ENCODE measurements at places on chromosomes 4 and X.

GRCh38 chrX:56248492-56248891 lies 16.3 kb downstream of the KLF8 start:
- no peak for DNase-seq

DNA sequence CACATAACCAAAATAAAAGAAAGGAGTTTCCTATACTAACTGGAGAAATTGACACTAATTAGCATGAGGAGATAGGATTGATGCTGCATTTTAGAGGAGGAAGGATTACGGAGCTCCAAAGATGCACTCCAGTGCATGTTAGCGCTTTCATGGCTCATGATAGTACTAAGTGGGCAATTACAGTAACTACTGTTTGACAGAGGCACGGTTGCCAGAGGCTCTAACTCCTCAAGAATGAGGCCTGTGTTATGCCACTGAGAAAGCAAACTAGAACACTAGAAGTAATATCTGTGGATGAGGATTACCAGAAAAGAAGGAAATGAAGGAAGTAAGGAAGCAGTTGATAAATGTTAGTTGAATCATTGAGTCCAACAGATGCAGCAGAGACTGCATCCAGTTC lies 19.6 kb upstream of the PDGFC start:
- no peak for DNase-seq

GRCh38 chr4:88207171-88207570 lies 48.7 kb upstream of the ABCG2 start:
- DNase-seq, result no peak

DNA sequence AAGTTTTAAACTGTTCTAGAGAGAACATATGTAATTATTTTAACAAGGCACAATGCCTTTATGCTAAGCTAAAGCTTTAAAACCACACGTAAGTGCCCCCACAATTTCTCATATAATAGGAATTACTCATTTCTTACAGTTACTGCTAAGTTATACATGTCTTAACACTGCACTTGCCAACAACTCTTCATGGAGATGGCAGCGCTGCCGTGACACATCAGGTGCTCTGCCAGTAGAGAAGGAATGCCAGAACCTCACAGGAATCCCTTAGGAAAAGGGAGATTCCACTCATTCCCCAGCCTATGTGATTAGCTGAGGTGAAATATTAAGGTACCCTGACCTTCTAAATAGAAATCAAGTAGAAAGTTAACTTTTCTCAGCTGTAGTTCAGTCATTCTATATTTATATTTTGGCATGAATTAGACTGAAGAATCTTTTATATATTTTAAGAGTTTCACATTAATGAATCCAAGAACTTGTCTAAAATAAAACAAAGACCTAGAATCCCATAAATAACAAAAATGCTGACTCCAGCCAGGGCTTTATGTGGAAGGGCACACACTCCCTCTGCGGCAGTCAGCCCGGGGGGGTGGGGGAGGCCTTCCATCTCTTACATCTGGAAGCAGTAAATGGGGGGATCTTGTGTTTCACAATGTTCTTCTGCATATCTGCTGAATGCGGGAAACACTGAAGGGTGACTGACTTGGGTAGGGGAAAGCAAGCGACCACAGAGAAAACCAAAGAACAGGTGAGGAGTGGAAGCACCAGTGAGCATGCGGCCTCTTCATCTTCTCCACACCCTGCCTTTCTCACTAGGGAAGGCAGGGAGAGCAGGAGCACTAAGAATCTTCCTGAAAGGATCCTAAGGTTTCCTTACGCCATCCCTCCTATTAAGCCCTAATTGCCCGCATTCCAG lies 23.7 kb downstream of the ACSL1 start:
- DNase-seq, result no peak

GRCh38 chr4:121720109-121720508 lies 23.3 kb upstream of the ANXA5 start:
- no peak for DNase-seq

DNA sequence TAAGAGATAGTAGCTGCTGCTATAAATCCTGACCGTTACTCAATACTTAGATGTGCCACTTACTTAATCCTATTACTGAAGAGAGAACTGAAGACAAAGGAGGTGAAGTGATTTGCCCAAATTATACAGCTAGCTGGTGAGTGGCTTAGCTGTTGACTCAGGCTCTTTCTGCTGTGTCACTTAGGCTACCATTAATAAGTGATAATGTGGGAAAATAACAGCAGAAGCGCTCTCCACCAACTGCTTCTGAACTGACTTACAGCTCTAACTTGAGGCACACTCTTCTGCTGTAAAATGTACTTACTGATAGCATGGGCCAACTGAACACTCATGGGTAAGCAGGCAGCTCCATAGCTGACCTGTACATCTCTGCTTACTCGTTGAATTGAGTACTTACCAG lies 7.5 kb upstream of the KLHL5 start:
- no peak for DNase-seq

GRCh38 chr4:52999626-53000025 lies 137.5 kb downstream of the RASL11B start:
- no peak for DNase-seq

GRCh38 chrX:40030205-40030604 lies 67.6 kb downstream of the BCOR start:
- no peak for DNase-seq

DNA sequence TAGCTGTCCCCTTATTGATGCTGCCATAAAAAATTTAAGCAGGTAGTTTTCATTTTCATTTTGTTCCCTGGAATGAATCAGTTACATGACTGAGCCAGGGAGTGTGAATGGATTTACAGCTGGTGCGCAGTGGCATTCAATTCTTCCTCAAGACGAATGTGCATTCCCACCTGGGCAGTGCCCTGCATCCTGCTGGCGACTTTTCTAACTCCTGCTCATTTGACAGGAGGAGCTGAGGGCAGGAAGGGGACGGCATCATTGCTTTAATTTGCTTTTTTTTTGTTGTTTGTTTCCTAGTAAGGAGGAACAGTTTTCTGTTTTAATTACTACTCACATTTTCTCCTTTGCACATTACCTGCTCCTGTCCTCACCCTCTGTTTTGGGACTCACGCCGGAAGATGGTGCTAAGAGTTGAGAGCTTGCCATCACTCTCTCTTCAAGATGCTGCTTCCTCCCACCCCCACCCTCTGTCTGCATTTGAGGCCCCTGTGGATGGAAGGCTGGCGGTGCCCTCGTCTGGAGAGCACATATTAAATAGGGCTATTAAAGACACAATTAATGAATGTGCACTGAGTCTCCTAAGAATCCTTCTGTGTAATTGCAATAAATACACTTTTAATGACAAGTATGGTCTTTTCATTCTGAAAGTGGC lies 35.8 kb downstream of the PSAPL1 start:
- no peak for DNase-seq

DNA sequence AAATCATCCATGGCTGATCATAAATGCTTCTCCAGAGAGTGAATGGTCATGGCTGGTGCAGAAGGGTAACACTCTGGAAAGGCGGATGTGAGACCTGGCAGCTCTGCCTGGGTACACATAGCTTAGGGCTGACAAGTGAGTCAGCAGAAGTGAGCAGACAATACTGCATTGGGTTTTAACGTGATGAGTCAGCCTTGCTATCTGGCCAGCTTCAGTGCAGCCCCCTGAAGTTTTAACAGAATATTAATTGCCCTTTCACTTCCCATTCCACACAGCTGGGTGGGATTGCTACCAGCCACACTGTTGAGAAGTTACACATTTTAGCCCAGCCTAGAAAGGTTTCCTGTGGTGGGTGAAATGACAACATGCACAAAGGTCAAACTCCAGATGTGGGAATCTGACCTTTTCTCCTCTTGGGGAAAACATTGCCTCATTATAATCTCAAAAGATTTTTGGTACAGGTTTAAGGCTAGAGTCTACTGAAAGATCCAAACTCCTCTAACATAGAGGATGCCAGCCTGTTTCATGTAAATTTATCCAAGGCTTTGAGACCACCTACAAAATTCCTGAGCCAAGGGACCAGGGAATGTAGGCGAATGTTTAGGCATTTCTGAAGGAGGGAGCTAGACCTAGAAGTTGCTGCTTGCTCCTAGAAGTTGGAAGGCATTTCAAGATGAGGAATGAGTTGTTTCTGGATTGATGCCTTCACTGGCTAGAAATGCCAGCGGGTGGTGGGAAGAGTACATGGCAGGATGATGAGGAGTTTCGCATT lies 230.3 kb upstream of the PGRMC2 start:
- no peak for DNase-seq

DNA sequence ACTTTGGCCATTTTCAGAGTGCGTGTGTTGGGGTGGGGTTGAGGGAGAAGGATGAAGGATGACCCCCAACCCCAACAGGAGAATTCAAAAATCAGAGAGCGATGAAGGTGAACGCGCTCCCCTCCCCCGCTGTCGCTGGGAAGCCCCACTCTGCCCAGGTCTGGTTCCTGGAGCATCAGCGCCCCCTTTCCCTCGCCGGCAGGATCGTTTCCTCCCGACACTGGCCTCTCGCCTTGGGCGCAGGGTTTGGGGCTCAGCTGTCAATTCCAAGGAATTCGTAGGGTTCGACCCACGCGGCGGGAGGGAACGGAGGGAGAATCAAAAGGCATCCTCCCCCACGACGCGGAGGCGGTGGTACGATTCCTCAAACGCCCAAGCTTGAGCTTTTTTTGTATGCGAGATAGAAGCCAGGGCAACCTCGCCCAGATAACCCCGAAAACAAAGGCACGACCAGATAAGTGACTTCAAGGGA lies 1.0 kb upstream of the PDGFRA start:
- DNase-seq, result no peak

DNA sequence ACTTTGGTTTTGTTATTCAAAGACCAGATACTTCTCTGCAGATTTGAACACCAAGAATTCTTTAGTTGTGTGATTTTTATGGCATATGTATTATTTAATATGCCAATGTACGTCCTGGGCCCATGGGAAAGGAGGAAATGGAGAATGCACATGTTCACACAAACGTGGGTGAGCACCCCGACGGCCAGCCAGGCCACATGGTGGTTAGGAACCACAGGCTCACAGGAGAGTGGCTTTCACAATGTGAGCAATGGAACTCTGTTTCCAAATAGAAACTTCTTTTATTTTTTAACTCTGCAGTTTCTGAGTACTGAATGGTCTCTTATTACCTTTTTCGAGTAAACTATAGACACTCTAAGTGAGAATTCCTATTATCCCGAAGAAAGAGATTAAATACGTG lies 58.0 kb upstream of the UNC5C start:
- DNase-seq, result no peak

DNA sequence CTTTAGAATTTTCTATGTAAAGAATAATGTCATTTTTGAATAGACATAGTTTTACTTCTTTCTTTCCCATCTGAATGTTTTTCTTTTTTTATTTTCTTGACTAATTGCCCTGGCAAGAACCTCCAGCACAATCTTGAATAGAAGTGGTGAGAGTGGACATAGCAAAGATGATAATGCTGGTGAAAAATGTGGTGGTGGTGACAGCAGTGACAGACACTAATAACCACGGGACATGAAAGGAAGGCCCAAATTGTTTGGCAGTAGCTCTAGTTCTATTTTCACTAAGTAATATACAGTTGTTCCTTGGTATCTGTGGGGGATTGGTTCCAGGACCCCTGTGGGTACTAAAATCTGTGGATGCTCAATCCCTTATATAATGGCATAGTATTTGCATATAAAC lies 29.6 kb downstream of the C4orf54 start:
- no peak for DNase-seq

- no peak for DNase-seq
Measured at GRCh38 chr4:26867914-26868684, 7.5 kb downstream of the STIM2 start.

DNA sequence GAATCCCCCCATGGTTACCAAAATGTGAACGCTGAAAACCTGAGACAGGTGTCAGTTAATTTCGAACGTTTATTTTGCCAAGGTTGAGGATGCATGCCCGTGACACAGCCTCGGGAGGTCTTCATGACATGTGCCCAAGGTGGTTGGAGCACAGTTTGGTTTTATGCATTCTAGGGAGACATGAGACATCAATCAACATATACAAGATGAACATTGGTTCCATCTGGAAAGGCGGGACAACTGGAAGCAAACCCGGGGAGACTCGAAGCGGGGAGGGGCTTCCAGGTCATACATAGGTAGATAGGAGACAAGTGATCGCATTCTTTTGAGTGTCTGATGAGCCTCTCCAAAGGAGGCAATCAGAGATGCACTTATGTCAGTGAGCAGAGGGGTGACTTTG lies 11.0 kb upstream of the SH3BP2 start:
- DNase-seq, result no peak
